ENCODE measurements at places on chromosomes 2 and 18.

DNA sequence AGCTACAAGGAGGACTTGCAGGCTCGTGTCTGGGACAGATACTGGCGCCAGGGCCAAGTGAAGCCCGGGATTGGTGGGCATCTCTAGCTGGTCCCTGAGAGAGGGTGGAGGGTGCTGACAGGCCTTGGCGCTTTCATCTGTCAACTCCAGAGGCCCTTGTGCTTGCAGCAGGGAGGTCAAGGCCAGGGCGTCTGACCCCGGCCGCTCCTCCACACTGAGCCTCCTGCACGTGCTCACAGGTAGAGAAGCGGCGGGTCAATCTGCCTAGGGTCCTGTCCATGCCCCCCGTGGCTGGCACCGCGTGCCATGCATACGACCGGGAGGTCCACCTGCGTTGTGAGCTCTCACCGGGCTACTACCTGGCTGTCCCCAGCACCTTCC lies 9.5 kb downstream of the CAPN10 start:
- DNase-seq, result no peak

DNA sequence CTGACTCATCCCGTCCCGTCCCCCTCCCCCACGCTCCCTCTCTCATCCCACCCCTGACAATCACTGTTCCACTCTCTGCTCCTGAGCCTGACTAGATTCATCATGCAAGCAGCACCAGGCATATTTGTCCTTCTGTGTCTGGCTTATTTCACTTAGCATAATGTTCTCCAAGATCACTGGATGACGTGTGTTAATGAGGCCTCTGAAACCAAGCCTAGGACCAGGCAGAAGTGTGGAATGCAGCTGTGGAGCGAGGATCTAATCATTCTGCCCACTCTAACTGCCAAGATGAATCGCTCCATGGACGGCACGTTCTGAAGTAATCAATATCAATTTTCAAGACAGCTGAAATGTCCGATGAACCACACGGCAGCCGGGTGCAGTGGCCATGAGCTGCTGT lies 122.4 kb upstream of the ZNF236 start:
- no peak for DNase-seq

GRCh38 chr2:238689331-238689730 lies 158.6 kb upstream of the TWIST2 start:
- no peak for DNase-seq

DNA sequence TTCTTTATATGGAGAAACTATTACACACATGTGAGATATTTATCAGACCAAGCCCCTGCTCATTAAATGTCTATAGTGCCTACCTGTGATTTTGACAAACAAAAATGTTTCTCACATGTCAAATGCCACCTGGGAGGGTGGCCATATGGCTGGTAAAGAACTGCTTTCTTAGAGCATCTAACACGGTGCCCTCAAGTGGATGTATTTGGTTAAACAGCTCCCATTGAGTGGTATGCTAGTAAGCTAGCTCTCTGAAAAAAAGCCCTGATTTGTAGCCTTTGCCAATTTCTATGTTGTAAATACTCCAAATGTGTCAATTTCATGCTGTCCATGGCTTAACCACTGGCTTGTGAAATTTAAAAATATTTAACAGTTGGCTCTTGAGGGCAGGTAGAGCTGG lies 94.6 kb downstream of the PMAIP1 start:
- DNase-seq, result no peak

- no peak for DNase-seq
Observed at GRCh38 chr2:119106301-119106897, 52.2 kb downstream of the C1QL2 start.

Data from epithelial cell of prostate (primary cell).